ENCODE measurements at places on chromosomes 5 and 9.
A peak's percentile ranks its signal among the peaks of the same experiment; 100 is the strongest.

- DNase-seq, result no peak
Measured at GRCh38 chr9:36051317-36051716, 14.6 kb downstream of the RECK start.

DNA sequence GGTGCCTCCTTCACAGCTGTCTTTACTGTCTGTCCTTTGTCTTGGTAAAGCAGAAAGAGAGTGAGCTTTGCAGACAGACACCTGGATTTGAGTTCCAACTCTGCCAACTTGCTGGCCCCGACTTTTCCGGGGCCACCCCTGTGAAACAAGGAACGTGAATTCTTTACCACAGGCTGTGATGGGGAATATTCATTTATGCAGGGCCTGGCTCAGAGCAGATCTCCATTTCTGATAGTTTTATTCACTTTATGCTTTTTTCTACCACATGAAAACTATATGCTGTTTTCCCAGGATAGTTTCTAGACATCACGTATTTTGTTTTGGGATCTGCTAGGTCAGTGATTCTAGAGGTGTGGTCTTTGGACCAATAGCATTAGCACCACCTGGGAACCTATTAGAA, 211.8 kb downstream of the GRIA1 start:
- DNase-seq, result no peak

- no peak for DNase-seq
Measured at GRCh38 chr5:135138116-135138850, 104.3 kb upstream of the PITX1 start.

- DNase-seq, result no peak
Measured at GRCh38 chr9:84435902-84436301, 95.3 kb upstream of the SLC28A3 start.

DNA sequence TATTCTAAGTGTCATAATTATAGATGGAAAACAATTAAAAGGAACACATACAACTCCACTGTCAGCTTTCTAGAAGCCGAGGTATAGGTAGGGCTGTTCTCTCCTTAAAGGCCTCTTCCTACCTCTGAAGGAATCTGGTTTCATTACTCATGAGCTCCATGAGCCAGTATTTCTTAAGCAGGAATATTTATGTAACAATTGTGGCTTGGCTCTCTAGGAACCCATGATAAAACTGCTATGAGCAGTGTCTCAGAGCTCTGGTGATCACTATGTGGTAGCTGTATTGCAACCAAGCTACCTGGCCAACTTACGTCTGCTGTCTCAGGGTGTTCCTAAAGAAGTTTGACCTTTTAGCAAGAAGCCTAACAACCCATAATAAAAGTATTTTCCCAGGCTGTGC, 157.7 kb downstream of the CEP120 start:
- no peak for DNase-seq

DNA sequence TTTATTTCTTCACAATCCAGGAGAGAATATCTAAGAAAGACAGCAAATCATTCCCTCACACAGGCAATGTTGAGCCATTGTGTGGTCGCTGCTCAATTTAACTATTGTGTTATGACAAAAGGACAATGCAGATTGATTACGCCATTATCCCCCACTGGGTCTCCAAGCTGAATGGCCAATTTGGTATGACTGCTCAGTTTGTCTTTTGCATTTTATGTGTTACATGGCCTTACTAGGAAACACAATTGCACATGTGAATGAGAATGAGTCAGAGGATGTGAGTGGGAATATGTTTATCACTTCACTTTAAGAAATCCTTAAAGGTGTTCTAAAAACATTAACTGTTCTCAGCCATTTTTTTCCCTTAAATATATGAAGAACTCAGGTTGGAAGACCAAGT, 108.3 kb downstream of the FAM174A start:
- no peak for DNase-seq

DNA sequence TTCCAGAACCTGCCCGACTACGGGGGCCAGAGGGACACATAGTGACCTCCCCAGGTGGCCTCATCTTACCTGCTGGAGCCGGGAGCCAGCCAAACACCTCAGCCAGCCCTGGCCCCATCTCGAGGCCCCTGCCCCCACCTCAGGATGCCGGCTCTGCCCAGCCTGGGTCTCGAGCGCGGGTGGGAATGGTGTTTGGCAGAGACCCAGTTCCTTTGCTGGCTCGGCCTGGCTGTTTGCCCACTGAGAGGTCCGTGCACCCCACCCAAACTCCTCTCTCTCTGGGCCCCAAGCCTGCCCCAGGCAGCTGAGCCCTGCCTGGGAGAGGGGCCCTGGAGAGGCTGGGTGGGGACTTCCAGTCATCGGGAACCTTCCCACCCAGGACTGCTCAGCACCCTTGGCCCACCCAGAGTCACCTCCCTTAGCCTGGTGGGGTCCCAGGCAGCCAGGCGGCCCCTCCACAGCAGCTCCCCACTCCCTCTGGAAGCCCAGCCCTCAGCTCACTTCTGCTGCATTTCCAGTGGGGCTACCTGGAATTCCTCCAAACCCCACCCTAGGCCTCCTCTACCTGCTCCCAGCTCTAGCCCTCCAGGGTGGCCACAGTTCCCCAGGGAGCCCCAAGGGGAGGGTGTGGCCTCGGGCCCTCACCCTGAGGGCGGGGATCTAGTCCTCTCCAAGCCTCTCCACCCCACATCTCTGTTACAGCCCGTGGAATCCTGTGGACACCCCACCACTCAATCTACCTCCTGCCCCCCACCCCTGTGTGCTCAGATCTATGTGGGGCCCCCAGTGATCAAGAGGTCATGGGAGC, 42.4 kb upstream of the UBAC1 start:
- no peak for DNase-seq

DNA sequence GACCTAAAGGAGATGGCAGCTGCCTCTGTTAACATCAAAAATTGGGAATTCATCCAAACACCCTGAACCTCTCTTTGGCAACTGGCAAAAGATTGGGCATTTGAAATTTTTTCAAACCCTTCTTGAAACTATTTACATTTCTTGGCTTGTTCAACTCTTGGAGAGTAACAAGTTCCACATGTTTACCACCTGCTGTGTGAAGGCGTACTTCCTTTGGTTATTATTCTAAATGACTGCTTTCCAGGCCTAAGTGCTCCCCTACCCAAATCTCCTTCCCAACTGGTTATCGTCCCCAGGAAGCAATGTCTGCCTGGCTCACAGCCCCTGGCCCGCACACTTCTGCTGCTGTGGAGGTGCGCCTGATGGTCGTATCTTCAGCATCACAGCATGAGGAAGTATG, 422.7 kb downstream of the DMAC1 start:
- DNase-seq, result no peak

- peak; percentile 25 for DNase-seq
Measured at GRCh38 chr9:69168709-69169217, 5.3 kb upstream of the TJP2 start.

DNA sequence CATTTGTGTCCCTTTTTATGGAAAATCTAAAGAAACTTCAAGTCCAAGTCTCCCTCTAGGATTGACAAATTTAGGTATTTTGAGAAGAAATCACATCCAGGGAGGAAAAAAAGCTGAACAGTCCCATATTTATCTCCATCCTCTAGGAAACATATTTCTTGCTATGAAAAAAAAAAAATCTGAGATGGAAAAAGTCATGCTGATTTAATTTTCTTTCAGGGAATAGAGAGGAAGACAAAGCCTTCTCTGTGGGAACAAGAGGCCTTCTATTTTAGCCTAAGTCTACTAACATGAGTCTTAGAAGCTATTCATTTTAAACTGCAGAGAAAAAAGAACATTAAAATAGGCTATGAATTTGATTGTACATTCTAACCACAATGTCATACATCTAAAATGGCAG, 63.1 kb upstream of the CDK5RAP2 start:
- DNase-seq, result no peak

DNA sequence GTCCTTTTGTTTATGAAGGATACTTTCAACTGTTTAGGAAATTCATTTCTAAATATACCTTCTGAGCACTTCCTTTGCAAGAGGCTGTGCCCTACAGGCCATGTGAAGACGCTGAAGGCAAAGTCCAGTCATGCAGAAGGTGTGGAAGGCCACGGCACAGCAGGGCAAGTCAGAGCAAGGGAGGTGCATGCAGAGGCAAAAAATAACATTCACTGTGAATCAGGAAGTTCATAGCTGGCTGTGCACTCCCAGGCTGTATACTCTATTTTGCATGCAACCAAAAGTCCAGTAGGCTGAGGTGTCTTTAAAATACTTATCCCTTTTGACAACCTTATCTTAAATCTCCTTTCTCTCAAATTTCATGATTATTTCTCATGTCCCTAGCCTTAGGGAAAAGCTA, 50.3 kb downstream of the GNAQ start:
- no peak for DNase-seq

- DNase-seq, result no peak
Measured at GRCh38 chr9:18182636-18183035, 291.3 kb upstream of the ADAMTSL1 start.

- DNase-seq, result no peak
Measured at GRCh38 chr9:34675869-34676268, 13.4 kb upstream of the CCL27 start.

- no peak for DNase-seq
Measured at GRCh38 chr9:80305136-80305535, 733.4 kb downstream of the TLE4 start.

- no peak for DNase-seq
Measured at GRCh38 chr5:129496421-129496820, 36.3 kb downstream of the ADAMTS19 start.

DNA sequence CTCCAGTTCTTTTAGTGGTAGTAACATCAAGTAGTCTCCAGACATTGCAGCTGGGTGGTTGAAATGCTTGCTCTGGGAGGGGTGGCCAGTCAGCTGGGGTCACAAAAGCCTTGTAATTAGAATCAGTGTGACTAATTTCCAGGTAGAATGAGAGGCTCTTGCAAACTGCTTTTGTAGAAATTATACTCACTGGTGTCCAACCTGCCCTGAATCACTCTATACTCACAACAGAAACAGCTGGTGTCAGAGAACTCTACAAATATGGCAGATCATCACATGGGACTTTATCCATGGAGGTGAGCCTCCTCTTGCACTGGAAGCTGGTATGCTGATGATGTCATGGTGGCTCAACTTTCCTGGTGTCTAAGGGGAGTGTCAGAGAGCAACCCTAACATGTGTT, 71.3 kb downstream of the SH3TC2 start:
- DNase-seq, result no peak

- no peak for DNase-seq
Measured at GRCh38 chr5:124902097-124902821, 155.8 kb upstream of the ZNF608 start.

GRCh38 chr9:126317513-126317912, 9.1 kb upstream of the MVB12B start:
- DNase-seq, result no peak

- DNase-seq, result no peak
Measured at GRCh38 chr9:107351382-107352045, 68.4 kb downstream of the RAD23B start.

GRCh38 chr9:97412626-97413385, 910 bp downstream of the TDRD7 start:
- DNase-seq, result no peak

DNA sequence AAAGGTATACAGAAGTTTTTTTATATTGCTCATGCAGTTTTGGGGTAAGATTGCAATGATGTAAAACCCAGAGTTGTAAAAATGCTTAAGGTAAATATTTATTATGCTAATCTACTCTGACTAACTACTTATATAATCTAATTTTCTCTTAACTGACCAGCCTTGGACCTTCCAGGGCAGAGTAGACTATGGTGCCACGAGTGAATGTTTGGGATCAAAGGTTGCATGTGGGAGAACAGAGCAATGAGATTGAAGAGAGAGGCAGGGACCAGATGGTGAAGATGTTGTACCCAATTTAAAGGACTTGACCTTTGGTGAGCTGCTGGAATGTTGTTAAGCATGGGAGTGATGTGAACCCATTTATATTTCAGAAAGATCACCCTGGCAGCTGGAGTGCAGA, 34.8 kb upstream of the PANK3 start:
- DNase-seq, result no peak

DNA sequence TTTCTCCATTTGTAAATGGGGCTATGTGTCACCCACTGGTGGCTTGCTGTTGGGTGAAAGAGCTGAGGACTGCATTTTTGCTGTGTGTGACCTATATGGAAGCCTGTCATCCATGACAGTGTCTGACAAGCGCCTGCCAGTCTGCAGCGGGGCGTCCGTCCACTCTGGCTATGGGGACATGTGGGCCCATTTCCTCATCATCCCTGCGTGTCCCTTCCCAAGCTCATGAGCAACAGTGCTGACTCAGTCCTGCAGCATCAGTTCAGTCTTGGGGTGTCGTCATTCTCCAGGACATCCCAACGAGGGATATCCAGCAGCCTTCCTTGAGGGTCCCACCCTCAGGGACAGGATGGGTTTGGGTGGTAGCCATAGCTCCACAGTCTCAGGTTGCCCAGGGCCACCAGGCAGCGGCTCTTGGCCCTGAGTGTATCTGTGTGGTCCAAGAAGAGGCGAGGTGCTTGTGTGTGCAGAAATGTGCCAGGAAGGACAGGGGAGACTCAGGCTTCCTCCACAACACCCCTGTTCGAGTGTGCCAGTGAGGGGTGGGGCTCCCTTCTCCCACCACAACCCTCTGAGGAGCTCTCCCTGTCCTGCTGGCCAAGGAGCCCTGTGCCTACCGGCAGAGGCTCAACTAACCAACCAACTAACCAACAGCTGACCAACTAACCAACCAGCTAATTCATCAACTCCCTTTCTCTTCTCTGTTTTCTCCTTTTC, 2.1 kb downstream of the FGD3 start:
- no peak for DNase-seq

- DNase-seq, result no peak
Measured at GRCh38 chr9:93461414-93461743, 8.0 kb upstream of the FAM120AOS start.

DNA sequence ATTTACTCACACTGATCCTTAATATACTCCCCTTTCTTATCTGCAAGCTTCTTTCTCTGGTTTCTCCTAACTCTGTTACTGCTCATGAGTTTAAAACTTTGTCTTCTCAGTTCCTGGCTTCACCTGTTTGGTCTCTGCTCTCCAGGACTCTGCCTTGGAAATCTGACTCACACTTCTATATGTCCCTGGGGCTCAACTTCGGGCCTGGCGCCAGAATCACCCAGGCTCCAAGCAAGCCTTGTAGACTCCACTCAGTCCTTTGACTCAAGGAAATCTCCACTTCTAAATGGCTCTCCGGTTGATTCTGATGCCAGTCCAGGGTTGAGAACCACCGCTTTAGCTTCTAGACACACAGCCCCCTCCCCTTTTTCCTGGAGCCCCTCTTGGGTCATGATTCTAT, 57.8 kb downstream of the TMC1 start:
- no peak for DNase-seq

- no peak for DNase-seq
Measured at GRCh38 chr9:98314381-98315066, 59.1 kb upstream of the TBC1D2 start.

DNA sequence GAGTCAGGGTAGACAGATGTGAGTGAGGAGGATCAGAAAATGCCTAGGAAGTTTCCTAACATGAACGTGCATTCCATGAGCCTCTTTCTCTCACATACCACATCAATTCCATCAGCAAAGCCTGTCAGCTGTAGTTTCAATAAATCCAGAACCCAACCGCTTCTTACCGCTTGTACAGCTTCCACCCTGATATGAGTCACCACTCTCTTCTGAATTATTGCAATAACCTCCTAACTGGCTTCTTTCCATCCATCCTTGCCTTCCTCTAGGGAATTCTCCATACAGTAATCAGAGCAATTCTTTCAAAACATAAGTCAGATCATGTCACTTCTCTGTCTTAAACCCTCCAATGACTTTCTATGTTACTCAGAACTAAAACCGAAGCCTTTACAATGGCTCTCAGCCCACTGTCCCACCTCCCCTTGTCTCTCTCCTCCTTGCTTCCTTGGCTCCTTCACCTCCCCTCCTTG, 8.1 kb upstream of the RAD23B start:
- DNase-seq, result no peak

- no peak for DNase-seq
Measured at GRCh38 chr9:37515620-37516258, 30.0 kb downstream of the POLR1E start.

- DNase-seq, result peak; percentile 10
Measured at GRCh38 chr9:38227061-38227540, 158.1 kb upstream of the SHB start.

Data from activated T-helper 1 cell treated with anti-CD3 and anti-CD28 coated beads, Interleukin-2, amount 50 U/mL, for 16 hours (primary cell).